ENCODE measurements at places on chromosomes 6 and 20.

DNA sequence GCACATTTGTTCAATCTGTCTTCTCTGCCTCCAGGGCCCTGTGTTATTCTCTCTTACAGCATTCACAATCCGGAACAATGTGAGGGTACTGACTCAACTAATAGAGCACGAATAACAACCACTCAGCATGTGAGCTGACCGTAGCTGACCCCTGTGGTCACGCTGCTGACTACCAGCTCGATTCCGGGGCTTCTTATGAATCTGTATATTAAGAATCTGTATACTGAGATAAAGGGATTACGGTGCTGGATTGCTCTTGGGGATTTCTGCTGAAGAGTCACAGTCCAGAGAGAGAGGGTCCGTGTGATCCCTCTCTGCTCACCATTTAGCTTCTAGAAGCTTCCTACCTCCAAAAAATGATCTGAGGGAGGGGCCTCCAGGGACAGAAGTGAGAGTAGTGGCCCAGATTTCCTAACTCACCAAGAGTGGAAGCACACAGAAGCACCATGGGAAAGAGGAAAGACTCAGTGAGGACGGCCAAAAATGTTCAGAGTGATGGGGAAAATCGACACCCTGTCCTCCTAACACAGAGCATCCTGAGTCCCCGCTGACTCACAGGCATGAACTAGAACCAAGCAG, 156.2 kb downstream of the THBS2 start:
- H3K4me1 ChIP-seq = no peaks in the 10 kb centered on the region
- no peak overlapping the region for H3K27ac ChIP-seq
- no peak overlapping the region for H3K4me3 ChIP-seq
- DNase-seq = no peak
- H3K36me3 ChIP-seq = no peaks in the 10 kb centered on the region

GRCh38 chr20:24438331-24438730, 31.1 kb upstream of the SYNDIG1 start:
- DNase-seq = no peak
- H3K4me3 ChIP-seq = no peak overlapping the region
- H3K27ac ChIP-seq = no peak overlapping the region
- H3K4me1 ChIP-seq = no peaks in the 10 kb centered on the region
- no peaks in the 10 kb centered on the region for H3K36me3 ChIP-seq
- H3K27me3 ChIP-seq = peaks cover 5% of the 10 kb centered on the region

DNA sequence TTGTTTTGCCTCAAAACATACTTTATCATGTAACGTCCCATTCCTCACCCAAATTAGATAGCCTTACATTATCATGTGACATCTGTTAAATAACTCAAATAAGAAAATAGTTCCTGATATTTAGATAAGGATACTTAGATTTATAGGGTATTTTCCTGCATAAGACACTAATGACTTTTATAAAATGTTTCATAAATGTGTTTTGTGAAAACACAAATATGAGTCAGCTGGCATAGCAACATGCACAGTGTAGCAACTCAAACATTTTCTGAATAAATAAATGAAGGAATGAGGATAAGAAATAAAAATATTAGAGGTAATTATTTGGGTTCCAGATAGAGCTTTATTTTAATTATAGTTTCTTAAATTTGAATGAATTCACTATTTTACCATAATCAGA, 460.4 kb upstream of the PLCB4 start:
- H3K27ac ChIP-seq = no peak overlapping the region
- H3K4me1 ChIP-seq = no peaks in the 10 kb centered on the region
- no peak for DNase-seq
- H3K36me3 ChIP-seq = no peaks in the 10 kb centered on the region
- no peaks in the 10 kb centered on the region for H3K27me3 ChIP-seq
- H3K4me3 ChIP-seq = no peak overlapping the region

- H3K27ac ChIP-seq = no peak overlapping the region
- no peak for DNase-seq
- no peaks in the 10 kb centered on the region for H3K27me3 ChIP-seq
- H3K36me3 ChIP-seq = peaks cover 3% of the 10 kb centered on the region
- no peak overlapping the region for H3K4me3 ChIP-seq
These were observed 60.8 kb downstream of the PRDM1 start for GRCh38 chr6:106146852-106147351.

DNA sequence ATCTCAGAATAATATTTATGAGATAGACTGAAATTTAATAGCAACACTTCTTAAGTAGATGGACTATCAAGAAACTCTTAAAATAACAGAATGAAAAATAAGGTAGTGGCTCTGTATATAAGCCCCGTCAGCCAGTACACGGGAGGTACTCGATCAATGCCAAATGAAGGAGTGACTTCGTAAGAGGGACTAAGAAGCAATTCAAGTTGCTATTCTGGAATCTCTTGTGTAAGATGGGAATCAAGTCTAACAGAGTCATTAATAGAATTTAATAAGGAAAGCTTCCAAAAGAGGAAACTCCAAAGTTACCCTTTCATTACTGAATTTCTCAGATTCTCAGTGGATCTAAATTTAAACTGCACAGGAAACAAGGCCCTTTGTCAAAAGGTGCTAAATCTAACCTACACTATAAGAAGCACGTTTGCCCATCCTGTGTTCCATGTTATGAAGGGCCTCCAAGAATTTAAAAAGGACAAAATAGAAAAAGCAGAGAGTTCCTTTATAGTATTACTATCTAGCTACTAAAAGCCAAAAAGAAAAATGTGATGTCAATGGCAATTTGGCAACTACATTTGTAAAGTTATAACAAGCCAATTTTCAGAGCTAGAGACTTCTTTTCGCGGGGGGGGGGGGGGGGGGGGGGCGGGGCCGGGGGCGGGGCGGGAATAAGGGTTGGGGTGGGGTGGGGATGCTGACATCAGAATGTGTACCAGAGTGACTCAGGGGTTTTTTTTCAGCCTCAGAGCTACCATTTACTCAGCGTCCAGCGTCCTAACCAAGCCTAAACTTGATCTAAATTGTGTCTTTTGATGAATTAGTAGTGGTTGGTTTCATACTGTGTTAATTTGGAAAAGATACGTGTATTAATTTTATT, 200.6 kb downstream of the GMPR start:
- no peaks in the 10 kb centered on the region for H3K27me3 ChIP-seq
- peaks cover 81% of the 10 kb centered on the region for H3K4me1 ChIP-seq
- H3K36me3 ChIP-seq = peaks cover 45% of the 10 kb centered on the region
- no peak for DNase-seq
- H3K4me3 ChIP-seq = peak overlapping the region; percentile 51
- peak overlapping the region; percentile 79 for H3K27ac ChIP-seq

GRCh38 chr6:122710908-122711635, 68.4 kb upstream of the FABP7 start:
- no peak for DNase-seq
- no peak overlapping the region for H3K27ac ChIP-seq
- no peaks in the 10 kb centered on the region for H3K4me1 ChIP-seq
- no peaks in the 10 kb centered on the region for H3K36me3 ChIP-seq
- peaks cover 2% of the 10 kb centered on the region for H3K27me3 ChIP-seq

- H3K27me3 ChIP-seq = peaks cover 12% of the 10 kb centered on the region
- H3K27ac ChIP-seq = no peak overlapping the region
- no peaks in the 10 kb centered on the region for H3K4me1 ChIP-seq
- DNase-seq = no peak
- H3K36me3 ChIP-seq = no peaks in the 10 kb centered on the region
- no peak overlapping the region for H3K4me3 ChIP-seq
These were observed 362.6 kb downstream of the QKI start for GRCh38 chr6:163776906-163777686.

GRCh38 chr6:67345946-67346345, 1289.1 kb upstream of the ADGRB3 start:
- no peak for DNase-seq
- no peaks in the 10 kb centered on the region for H3K36me3 ChIP-seq
- H3K27me3 ChIP-seq = no peaks in the 10 kb centered on the region
- no peak overlapping the region for H3K27ac ChIP-seq
- no peaks in the 10 kb centered on the region for H3K4me1 ChIP-seq

- no peak overlapping the region for H3K4me3 ChIP-seq
- DNase-seq = no peak
- H3K27me3 ChIP-seq = no peaks in the 10 kb centered on the region
- no peaks in the 10 kb centered on the region for H3K36me3 ChIP-seq
These were observed 232.5 kb downstream of the BTBD9 start for GRCh38 chr6:38407192-38407591.

DNA sequence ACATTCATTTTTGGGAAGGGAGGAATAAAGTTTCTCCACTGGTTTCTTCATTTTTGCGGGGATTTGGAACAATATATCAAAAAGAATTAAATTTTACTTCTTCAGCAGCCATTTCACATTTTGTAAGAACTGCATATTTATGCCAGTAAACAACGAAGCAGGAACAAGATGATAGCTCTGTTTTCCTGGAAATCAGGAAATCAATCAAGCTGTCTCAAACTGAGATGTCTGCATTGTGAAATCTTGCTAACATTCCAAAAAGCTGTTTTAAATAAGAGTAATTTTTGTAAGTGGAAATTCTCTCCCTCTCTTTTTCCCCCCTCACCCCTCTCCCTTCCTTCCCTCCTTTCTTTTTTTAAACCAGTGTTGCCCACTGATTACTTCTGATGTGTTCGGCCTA, 20.0 kb downstream of the MAPK13 start:
- H3K27me3 ChIP-seq = no peaks in the 10 kb centered on the region
- no peak overlapping the region for H3K27ac ChIP-seq
- H3K4me3 ChIP-seq = no peak overlapping the region
- peaks cover 20% of the 10 kb centered on the region for H3K4me1 ChIP-seq
- DNase-seq = no peak

GRCh38 chr6:126661646-126662045, 321.7 kb downstream of the CENPW start:
- H3K36me3 ChIP-seq = no peaks in the 10 kb centered on the region
- H3K27ac ChIP-seq = no peak overlapping the region
- no peaks in the 10 kb centered on the region for H3K4me1 ChIP-seq
- no peaks in the 10 kb centered on the region for H3K27me3 ChIP-seq
- no peak for DNase-seq
- no peak overlapping the region for H3K4me3 ChIP-seq

- H3K4me3 ChIP-seq = no peak overlapping the region
- H3K36me3 ChIP-seq = no peaks in the 10 kb centered on the region
- H3K27me3 ChIP-seq = no peaks in the 10 kb centered on the region
These were observed 1143.9 kb upstream of the GJE1 start for GRCh38 chr6:140988780-140989179.

GRCh38 chr20:64048402-64049044, 916 bp downstream of the SOX18 start:
- H3K27me3 ChIP-seq = peaks cover 25% of the 10 kb centered on the region
- no peak overlapping the region for H3K4me3 ChIP-seq
- peaks cover 21% of the 10 kb centered on the region for H3K4me1 ChIP-seq

DNA sequence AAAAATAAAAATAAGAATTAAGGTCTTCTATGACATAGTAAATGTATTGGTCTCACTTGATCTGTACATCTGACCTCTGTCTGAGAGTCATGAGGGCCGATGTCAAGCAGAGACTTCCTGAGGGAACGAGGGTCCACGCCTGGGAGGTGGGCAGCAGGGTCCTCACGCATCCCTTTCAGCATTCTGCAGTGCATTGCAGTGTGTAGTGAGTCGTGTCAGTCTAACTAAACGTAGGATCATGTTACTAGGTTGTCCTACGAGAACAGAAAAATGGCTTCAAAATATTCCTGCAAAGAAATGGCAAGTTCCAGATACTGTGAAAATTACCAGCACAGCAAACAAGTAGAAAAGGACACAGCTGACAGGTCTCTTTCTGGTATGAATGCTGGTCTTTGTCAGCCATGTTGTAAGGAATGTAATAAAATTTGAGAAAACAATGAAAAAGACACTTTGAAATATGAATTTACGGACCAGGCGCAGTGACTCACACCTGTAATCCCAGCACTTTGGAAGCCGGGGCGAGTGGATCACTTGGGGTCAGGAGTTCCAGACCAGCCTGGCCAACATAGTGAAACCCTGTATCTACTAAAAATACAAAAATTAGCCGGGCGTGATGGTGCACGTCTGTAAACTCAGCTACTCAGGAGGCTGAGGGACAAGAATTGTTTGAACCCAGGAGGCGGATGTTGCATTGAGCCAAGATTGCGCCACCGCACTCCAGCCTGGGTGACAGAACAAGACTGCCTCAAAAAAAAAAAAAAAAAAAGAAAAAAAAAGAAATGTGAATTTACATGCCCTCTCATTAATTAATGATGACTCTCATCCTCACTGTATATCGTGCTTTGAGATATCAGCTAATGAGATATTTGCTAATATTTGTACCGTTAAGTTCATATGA, 2.4 kb upstream of the AHCY start:
- H3K36me3 ChIP-seq = no peaks in the 10 kb centered on the region
- H3K27me3 ChIP-seq = peaks cover 9% of the 10 kb centered on the region
- no peak overlapping the region for H3K4me3 ChIP-seq
- H3K27ac ChIP-seq = no peak overlapping the region

DNA sequence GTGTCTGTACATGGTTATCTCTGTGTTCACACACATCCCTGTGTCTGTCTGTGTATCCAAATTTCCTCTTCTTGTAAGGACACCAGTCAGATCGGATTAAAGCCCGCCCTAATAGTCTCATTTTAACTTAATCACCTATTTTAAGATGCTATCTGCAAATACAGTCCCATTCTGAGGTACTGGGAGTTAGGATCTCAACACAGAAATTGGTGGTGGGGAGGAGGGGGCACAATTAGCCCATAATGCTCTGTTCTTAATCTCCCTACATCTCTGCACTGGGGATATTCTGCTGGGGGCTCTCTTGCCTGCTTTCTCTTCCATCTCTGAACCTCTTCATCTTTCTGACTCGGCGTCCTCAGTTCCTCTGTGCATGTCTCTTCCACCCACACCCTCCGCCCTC, 320.7 kb downstream of the CDC5L start:
- no peak overlapping the region for H3K4me3 ChIP-seq
- no peaks in the 10 kb centered on the region for H3K36me3 ChIP-seq
- DNase-seq = no peak
- H3K27ac ChIP-seq = peak overlapping the region; percentile 15

DNA sequence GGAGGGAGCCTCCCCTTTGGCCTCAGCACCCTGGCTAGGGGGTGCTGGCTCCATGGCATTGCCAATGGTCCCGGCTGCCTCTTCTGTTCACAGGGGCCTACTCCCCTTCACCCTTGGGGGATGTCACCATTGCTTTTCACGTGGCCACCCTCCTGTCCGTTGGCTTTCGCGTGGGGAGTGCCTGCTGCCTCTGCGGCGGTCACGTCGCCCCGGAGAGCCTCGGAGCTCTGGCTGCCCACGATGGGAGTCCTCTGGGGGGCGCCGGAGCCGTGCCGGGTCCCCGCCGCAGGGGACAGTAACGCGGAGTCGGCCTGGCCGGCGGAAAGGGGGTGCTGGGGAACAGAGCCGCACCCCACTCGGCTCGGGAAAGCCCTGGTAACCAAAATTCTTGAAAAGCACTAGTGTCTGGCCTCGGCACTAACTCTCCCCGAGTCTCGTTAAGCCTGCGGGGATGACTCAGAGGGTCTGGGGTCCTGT, 661 bp upstream of the HEBP2 start:
- H3K4me1 ChIP-seq = peaks cover 18% of the 10 kb centered on the region
- peak overlapping the region; percentile 81 for H3K4me3 ChIP-seq
- no peak overlapping the region for H3K27ac ChIP-seq

DNA sequence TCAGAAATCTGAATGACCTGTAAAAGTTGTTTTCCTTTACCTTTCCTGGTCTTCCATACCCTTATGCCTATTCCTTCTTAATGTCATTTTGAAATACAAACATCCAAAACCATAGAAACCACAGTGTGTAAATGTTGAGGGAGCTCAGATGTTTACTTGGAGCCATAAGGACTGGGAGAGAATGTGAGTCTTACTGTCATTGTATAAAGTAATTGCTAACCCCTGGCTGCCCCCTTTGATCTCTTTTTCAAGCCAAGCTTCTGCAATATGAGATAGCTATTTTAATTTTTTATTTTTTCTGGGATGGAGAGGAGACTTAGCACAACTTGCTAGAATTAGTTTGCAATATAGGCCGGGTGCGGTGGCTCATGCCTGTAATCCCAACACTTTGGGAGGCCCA, 124.4 kb upstream of the AKIRIN2 start:
- H3K4me3 ChIP-seq = no peak overlapping the region
- peaks cover 4% of the 10 kb centered on the region for H3K27me3 ChIP-seq
- DNase-seq = no peak
- H3K4me1 ChIP-seq = peaks cover 15% of the 10 kb centered on the region
- H3K36me3 ChIP-seq = no peaks in the 10 kb centered on the region

Data from activated T-helper 1 cell treated with anti-CD3 and anti-CD28 coated beads, Interleukin-12 subunit alpha, Interleukin-12 subunit beta, Interleukin-2, Interleukin-4 antibody, amounts not matched to agents 30 ng/mL and 10 ng/mL and 1 ng/mL, durations not matched to agents 14 hours and 24 hours and 36 hours (primary cell).